Heart left ventricle (tissue), 16 donors: ENCODE measurements at places on chromosomes 11 and 22. TPM values are rescaled to one million over a fixed set of nuclear protein-coding genes. Genes with fewer than 3 reads are reported as not detected.

CEP126 gene
- total RNA-seq, result 0.89 TPM

PKP3 gene
- 1.7 TPM for total RNA-seq

OR51E2 gene
- total RNA-seq, result 0.10 TPM

MOV10L1 gene
- total RNA-seq, result 0.63 TPM

DKK3 gene
- total RNA-seq, result 405 TPM

DNA sequence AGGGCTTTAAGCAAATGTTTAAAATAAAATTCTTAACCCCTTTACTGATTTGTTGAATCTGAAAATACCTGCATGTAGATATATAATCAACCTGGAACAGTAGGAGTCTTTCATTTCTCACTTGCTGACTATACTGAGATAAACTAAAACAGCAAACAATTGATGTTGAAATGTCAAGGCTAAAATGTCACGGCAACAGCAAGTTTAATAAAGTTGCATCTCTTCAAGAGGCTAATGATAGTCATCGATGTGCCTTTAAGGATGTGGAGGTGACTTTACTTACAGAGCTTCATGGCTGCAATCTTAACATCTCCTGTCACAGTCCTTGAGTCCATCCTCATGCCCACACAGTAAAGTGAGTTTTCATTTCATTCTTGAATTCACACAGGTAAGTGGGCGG is 3.6 kb upstream of the PRRG4 start:
- peaks cover 17% of the 10 kb centered on the region for H3K4me1 ChIP-seq
- DNase-seq, result no peak
- no peak overlapping the region for H3K4me3 ChIP-seq

GRCh38 chr22:32185821-32186220 is 19.1 kb downstream of the RFPL2 start:
- no peaks in the 10 kb centered on the region for H3K36me3 ChIP-seq
- peaks cover 10% of the 10 kb centered on the region for H3K27me3 ChIP-seq
- no peaks in the 10 kb centered on the region for H3K4me1 ChIP-seq
- no peak overlapping the region for H3K4me3 ChIP-seq
- no peak overlapping the region for H3K27ac ChIP-seq

- H3K36me3 ChIP-seq, result no peaks in the 10 kb centered on the region
- no peaks in the 10 kb centered on the region for H3K4me1 ChIP-seq
- no peak overlapping the region for H3K27ac ChIP-seq
- DNase-seq, result no peak
- H3K27me3 ChIP-seq, result no peaks in the 10 kb centered on the region
Measured at GRCh38 chr11:47105974-47106373, 70.7 kb downstream of the ARFGAP2 start.

GRCh38 chr11:14424096-14424495 is 65.1 kb upstream of the RRAS2 start:
- no peak overlapping the region for H3K27ac ChIP-seq
- H3K4me3 ChIP-seq, result no peak overlapping the region
- no peaks in the 10 kb centered on the region for H3K36me3 ChIP-seq
- DNase-seq, result no peak
- H3K27me3 ChIP-seq, result no peaks in the 10 kb centered on the region
- H3K4me1 ChIP-seq, result peaks cover 18% of the 10 kb centered on the region

GRCh38 chr11:62062223-62062861 is 61.5 kb upstream of the INCENP start:
- H3K27me3 ChIP-seq, result no peaks in the 10 kb centered on the region
- DNase-seq, result no peak
- peaks cover 2% of the 10 kb centered on the region for H3K4me1 ChIP-seq

DNA sequence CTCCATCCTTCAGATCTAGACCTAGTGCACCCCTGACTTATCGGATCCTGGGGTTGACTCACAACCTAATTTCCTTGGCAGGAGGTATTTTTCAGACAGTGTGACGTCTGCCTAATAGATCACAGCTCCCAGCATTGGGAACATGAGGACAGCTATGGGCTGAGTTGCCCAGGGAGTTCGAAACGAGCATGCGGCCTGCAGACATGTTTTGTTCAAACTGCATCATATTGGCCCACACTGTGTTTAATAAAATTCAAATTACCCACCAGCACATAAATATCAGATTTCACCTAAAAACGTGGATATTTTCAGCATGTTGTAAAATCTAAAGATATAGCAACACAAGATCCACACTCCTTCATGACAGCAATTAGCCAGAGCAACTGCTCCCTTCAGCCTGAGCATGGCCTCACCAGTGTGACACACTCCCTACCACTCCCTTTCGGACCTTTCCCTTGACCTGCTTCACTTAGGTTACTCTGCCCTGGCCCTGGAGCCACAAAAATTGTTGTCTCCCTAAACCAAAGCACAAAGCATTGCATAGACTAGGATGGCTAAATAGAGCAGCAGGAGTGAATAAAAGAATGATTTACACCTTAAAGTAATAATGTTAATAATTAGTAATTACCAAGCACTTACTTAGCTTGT is 53.6 kb upstream of the USP47 start:
- no peak overlapping the region for H3K27ac ChIP-seq
- H3K27me3 ChIP-seq, result no peaks in the 10 kb centered on the region
- no peak for DNase-seq
- no peak overlapping the region for H3K4me3 ChIP-seq

- peak overlapping the region; percentile 31 for H3K27ac ChIP-seq
- peaks cover 13% of the 10 kb centered on the region for H3K4me1 ChIP-seq
- peak; percentile 68 for DNase-seq
- H3K27me3 ChIP-seq, result no peaks in the 10 kb centered on the region
- no peak overlapping the region for H3K4me3 ChIP-seq
- H3K36me3 ChIP-seq, result no peaks in the 10 kb centered on the region
Measured at GRCh38 chr11:130139401-130139800, 20.2 kb upstream of the ST14 start.

DNA sequence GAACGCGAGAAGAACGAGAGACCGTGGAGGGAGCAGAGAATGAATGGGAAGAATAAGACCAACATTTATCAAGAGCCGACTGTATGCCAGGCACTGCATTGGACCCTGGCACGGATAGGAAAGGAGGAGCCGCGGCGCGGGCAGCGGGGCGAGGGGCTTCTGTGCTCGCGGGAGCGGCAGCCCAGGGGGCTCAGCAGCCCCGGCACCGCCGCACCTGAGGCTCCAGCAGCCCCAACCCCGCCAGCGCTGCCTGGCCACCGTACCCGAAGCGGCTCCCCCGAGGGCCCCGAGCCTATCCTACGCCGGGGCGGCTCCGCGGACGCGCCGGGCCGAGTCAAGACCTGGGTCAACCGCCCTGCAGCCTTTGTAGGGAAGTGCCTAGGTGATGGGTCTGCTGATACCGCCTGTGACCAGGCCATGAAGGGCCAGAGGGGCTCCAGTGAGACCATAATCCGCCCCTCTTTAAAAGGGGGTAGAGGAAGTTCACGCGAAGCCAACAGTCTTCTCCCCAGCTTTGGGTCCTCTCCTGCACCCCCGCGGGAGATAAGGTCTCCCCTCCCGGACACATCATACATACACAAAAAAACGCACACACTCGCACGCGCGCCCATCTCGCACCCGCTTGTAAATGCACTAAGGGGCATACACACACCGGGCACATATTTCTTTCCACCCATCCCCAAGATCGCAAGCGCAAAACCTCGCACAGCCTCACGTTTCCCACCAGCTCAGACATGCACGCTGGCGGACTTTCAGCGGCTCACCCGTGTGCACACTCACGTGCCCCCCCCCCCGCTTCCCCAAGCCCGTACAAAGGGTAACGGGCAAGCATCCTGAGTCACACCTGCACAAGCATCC is 935 bp upstream of the RTN4RL2 start:
- H3K4me3 ChIP-seq, result peak overlapping the region; percentile 61
- no peaks in the 10 kb centered on the region for H3K36me3 ChIP-seq
- peaks cover 12% of the 10 kb centered on the region for H3K27me3 ChIP-seq
- peaks cover 43% of the 10 kb centered on the region for H3K4me1 ChIP-seq
- no peak for DNase-seq

DNA sequence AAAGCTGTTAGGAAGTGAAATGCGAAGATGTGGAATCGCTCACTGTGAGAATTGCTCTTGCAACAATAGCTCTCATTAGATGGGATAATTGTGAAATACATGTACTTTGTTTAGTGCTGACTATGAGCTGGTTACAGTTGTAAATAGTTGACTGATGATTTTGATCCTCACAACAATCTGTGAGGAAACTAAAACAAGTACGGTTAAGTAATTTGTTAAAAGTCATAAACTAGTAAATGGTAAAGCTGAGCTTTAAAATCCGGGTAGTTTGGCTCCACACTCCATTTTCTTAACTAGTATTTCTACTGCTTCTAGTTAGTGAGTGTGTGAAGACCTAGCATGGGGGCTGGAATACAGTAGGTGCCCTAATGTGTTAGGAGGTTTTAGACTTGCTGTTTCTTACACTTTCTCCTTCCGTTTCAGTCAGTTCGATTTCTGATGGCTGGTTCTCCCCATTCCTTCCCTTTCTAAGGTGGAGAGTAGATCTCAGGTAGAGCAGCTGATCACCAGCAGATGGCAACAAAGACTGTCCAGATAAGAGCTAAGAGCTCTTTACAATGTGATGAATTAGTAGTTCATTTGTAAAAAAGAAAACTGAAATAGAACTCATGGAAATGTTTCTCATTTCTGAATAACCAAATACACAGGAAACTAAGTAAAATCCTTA is 16.3 kb upstream of the CYP2R1 start:
- H3K4me3 ChIP-seq, result no peak overlapping the region
- no peaks in the 10 kb centered on the region for H3K36me3 ChIP-seq
- no peaks in the 10 kb centered on the region for H3K27me3 ChIP-seq
- H3K27ac ChIP-seq, result no peak overlapping the region
- peaks cover 16% of the 10 kb centered on the region for H3K4me1 ChIP-seq
- no peak for DNase-seq

DNA sequence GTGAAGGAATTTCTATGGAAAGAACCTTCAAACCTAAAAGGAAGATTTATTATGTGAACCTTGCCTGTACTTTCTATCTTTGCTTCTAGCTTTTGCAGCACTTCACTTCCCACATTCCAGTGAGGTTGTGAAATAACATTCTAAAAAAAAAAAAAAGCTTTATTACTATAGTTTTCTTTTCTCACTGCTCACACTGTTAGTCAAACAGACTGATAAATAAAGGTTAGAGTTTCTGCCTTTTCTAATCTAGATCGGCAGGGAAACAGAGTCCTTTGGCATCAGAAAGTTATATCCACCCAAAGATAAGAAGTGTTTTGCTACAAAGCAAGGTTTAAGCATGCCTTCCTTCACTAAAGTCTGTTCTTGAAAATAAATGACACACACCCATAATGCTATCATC is 2.8 kb downstream of the AAMDC start:
- DNase-seq, result no peak
- H3K36me3 ChIP-seq, result no peaks in the 10 kb centered on the region
- peaks cover 30% of the 10 kb centered on the region for H3K4me1 ChIP-seq

DNA sequence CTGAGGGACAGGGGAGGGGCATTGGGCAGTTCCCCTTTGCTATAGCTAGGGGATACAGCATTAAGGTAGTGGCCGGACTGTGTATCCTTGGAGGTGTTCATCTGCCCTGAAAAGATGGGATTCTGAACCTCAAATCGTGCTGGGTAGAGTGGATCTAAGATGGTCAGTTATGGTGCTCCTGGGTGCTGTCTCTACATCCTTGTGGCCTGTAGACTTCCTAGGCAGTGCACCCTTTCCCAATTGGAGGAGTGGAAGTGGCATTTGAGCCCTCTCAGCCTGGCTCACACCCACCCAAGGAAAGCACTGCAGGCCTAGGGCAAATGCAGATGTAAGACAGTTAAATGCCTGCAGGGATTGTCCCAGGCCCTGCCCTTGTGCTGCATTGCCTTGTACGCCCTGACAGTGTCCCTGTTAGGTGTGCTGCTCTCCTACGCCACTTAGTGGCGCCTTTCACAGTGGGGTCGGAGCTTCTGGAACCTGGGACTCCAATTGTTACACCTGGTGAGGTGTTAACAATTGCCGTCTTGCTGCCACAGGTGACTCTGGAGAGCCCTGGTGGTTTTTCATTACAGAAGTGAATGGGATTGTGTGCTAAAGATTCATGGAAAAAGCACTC is 35.0 kb downstream of the PPFIBP2 start:
- no peak for DNase-seq
- H3K27ac ChIP-seq, result no peak overlapping the region
- H3K36me3 ChIP-seq, result no peaks in the 10 kb centered on the region
- H3K27me3 ChIP-seq, result no peaks in the 10 kb centered on the region

DNA sequence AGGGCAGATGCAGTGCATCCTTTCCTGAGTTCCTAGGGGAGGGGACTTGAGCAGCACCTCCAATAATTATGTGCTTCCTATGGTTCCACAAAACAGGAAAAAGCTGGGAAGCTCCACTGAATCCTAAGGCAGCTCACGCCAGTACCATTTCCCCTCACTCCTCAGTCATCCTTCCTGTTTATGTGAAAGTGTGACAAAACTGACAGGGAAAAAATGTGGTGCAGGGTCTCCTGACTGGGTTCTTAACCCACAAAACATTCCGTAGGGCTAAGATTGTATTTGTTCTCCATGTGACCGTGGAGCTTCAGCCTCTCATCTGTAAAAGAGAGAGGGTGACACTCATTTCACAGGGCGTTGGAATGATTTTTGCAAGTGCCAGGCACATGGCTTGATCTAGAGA is 12.2 kb upstream of the LYVE1 start:
- H3K36me3 ChIP-seq, result peaks cover 13% of the 10 kb centered on the region
- H3K27ac ChIP-seq, result no peak overlapping the region
- no peak for DNase-seq
- H3K4me3 ChIP-seq, result no peak overlapping the region
- no peaks in the 10 kb centered on the region for H3K27me3 ChIP-seq

- DNase-seq, result peak; percentile 87
- peak overlapping the region; percentile 9 for H3K4me3 ChIP-seq
- H3K36me3 ChIP-seq, result peaks cover 54% of the 10 kb centered on the region
- no peaks in the 10 kb centered on the region for H3K27me3 ChIP-seq
Measured at GRCh38 chr22:36331306-36331911, 56.4 kb downstream of the MYH9 start.

DNA sequence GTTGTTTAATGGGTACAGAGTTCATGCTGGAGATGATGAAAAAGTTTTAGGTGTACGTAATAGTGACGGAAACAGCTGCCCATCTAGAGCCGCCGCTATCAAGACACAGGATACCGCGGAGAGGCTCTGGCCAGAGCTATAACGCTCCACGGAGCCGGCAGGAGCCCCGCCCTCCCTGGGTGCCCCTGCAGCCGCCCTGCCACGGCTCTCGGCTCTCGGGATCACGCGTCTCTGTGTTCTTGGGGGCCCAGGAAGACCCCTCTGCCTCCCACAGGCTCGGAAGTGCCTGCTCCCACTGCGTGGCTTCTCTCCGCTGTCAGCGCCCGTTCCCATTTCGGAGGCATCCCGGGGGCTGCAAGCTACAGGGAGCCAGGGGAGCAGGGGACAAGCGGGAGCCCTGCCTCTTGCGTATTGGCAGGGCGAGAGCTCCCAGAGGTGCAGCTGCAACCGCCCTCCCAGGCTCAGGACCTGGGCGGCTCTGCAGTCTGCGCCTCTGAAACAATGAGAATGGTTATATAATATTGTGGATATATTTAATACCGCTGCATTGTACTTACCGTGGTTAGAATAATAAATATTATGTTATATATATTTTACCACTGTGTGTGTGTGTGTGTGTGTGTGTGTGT is 13.7 kb downstream of the GLYATL2 start:
- H3K4me3 ChIP-seq, result no peak overlapping the region
- DNase-seq, result no peak
- no peaks in the 10 kb centered on the region for H3K36me3 ChIP-seq
